Body of pancreas (tissue), 4 donors: ENCODE measurements at places on chromosomes 5 and 9.

DNA sequence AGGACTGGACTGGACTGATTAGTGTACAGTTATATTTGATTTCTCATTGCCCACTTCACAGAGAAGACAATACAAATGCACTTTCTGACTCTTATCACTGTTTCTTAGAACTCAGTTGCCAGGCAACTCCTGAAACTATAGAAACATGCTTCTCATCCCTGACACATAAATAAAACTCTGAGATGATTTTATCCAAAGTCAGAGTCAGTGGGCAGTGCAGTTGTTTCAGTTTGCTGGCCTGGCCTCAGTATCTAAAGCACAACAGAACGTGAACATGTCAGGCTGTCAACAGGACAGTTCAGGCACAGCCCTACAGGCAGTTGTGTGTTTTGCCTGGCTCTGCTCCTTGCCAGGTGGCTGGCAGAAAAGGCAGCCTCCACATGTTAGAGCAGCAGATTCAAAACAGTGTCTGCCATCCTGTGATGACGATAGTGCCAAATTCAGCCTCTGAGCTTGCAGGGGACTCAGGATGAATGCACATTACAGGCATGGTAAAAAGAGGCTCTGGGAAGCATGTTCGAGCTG is 65.1 kb upstream of the CCDC152 start:
- H3K4me3 ChIP-seq = no peak overlapping the region
- no peak for DNase-seq
- H3K27me3 ChIP-seq = no peaks in the 10 kb centered on the region
- no peaks in the 10 kb centered on the region for H3K36me3 ChIP-seq

DNA sequence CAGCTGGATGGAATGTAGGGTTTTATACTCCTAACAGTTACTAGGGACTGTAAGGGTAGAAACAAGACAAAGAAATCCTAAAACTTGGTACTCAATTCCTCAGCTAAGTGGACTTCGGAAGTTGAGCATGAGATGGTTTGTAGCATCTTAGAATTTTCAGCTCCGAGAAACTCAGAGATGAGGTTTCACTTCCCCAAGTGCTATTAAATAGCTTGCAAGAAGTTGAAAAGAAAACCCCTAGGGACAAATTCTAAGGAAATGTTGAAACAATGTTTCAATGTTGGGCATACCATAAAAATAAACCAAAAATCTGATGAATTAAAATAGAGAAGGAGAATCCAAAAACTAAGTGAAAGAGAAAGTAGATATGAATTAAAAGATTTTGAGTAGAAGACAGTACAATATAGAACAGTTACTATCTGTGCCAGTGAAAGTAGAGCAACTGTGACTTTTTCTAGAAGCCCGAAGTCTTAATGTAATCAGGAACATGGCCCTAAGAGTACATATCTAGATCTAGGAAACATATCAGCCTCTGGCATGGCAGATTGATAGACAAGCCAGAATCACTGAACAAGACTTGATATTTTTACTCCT is 308.6 kb upstream of the RGMB start:
- H3K36me3 ChIP-seq = no peaks in the 10 kb centered on the region
- no peaks in the 10 kb centered on the region for H3K27me3 ChIP-seq
- H3K27ac ChIP-seq = no peak overlapping the region
- no peaks in the 10 kb centered on the region for H3K4me1 ChIP-seq

GRCh38 chr9:107486674-107487520 is 2.7 kb downstream of the KLF4 start:
- peak; percentile 5 for DNase-seq
- no peaks in the 10 kb centered on the region for H3K36me3 ChIP-seq
- no peak overlapping the region for H3K27ac ChIP-seq
- H3K27me3 ChIP-seq = no peaks in the 10 kb centered on the region
- H3K4me3 ChIP-seq = no peak overlapping the region
- H3K4me1 ChIP-seq = peaks cover 43% of the 10 kb centered on the region

DNA sequence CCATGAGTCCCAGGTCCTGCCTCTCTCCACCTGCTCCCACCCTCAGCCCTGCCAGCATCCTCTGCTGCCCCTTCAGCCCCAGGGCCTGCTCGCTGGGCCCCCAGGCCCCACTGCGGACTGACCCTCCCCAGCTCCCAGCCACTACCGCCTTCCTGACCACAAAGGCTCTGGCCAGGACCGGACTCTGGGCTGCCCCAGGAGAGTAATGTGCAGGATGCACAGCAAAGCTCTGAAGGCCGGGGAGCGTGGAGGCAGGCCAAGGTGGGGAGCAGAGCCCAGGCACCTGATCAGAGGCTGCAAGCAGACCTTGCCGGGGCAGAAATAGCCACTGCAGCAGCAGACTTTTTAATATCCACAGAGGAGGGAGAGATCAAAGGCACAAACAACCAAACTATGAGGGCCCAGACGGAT is 27.9 kb downstream of the IPPK start:
- no peaks in the 10 kb centered on the region for H3K27me3 ChIP-seq
- H3K4me3 ChIP-seq = no peak overlapping the region
- DNase-seq = no peak
- H3K4me1 ChIP-seq = no peaks in the 10 kb centered on the region
- no peak overlapping the region for H3K27ac ChIP-seq

DNA sequence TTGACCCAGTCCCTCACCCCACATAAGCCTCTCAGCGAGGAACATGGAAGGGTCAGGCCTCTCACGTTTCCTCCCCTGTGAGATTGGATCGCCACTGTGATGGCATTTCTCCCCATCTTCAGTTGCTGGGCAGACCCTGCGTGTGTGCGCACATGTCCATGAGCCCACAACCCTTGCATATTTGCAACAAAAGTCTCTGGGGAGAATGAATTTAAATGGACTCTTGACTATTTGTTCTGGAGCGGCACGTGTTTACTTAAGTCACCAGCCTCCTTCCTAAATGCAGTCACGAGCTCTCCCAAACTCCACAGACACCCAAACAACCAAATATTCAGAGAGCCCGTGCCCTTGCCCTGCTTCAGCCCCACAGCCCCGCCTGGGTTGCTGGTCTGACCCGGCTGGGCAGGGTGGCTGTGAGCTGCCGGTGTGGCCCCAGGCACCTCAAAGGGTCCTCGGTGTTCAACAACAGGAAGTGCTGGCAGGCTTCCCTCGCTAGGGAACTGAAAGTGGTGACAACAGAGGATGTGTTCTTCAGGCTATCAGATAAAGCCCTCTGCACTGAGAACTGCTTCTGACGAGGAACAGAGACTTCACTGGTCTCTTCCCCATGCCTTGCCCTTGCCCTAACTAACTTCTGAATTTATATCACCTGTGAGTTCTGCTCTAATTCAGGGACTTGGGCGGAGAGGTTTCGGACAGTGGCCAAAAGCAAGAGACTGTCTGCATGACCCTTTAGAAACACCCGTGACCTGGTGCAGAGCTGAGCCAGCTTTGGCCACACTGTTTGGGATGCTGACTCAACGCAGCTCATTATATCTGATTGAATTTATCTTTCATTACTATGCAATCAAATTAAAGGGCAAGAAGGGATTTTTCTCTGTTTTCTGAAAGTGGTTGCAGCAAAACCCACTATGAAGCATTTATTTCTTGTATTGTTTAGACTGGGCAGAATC is 19.2 kb upstream of the CD180 start:
- H3K4me1 ChIP-seq = peaks cover 20% of the 10 kb centered on the region
- DNase-seq = peak; percentile 85
- H3K36me3 ChIP-seq = no peaks in the 10 kb centered on the region
- H3K27ac ChIP-seq = peak overlapping the region; percentile 36
- no peaks in the 10 kb centered on the region for H3K27me3 ChIP-seq
- H3K4me3 ChIP-seq = no peak overlapping the region

DNA sequence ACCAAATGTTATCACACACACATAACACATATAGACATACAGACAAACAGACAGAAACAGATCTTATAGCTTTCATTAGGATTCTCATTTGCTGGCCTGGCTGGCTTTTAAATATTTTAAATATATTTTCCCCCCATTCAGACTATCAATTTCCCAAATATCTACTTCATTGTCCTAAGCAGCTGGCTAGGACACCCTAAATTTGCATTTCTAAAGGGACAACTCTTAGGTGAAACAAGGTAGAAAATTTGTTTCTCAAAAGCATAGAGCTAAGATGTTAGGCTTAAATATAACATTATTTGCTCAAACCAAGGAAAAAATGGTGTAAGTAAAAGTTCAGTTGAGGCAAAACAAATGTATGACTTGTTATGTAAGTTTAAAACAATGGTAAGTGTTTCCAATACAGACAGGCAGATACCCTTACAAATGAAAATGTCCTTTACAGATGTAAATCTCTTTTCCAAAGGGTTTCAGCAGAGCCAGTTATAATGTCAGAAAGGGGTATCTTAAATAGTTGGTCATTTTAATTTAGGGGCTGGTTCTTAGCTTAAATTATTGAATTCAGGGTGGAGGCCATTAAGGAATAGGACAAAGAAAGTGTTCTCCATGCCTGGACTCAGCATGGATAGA is 522.8 kb downstream of the DMRTA1 start:
- DNase-seq = no peak
- H3K36me3 ChIP-seq = no peaks in the 10 kb centered on the region
- no peaks in the 10 kb centered on the region for H3K27me3 ChIP-seq
- H3K4me1 ChIP-seq = no peaks in the 10 kb centered on the region
- no peak overlapping the region for H3K27ac ChIP-seq
- no peak overlapping the region for H3K4me3 ChIP-seq

DNA sequence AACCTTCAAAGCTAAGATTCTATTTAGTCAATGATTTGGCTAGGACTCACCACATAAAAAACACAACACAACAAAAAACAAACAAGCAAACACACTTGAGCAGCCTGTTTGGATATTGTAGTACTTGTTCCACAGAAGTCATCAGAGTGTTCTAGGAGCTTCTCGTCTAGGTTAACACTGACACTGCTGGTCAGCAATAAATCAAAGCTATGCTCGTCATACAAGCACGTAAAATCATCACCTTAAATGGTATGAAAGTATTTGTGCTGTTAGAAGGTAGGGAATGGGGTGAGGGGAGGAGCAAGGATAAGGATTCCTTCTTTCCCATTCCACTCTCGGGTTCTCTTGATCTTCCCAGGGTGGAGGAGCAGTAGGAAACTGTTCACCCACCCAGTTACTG is 88.0 kb downstream of the ARL15 start:
- no peaks in the 10 kb centered on the region for H3K4me1 ChIP-seq
- no peak for DNase-seq
- H3K4me3 ChIP-seq = no peak overlapping the region
- no peaks in the 10 kb centered on the region for H3K36me3 ChIP-seq

- no peak overlapping the region for H3K4me3 ChIP-seq
- no peak for DNase-seq
- H3K4me1 ChIP-seq = peaks cover 10% of the 10 kb centered on the region
- no peaks in the 10 kb centered on the region for H3K36me3 ChIP-seq
- H3K27ac ChIP-seq = no peak overlapping the region
Observed at GRCh38 chr9:21029661-21030060, 1.8 kb downstream of the HACD4 start.

GRCh38 chr5:110769000-110769681 is 30.3 kb downstream of the SLC25A46 start:
- H3K27me3 ChIP-seq = no peaks in the 10 kb centered on the region
- H3K36me3 ChIP-seq = no peaks in the 10 kb centered on the region
- no peak for DNase-seq
- no peak overlapping the region for H3K4me3 ChIP-seq

GRCh38 chr5:53191548-53192165 is 82.1 kb upstream of the MOCS2 start:
- no peak overlapping the region for H3K4me3 ChIP-seq
- no peaks in the 10 kb centered on the region for H3K27me3 ChIP-seq
- DNase-seq = no peak
- no peaks in the 10 kb centered on the region for H3K36me3 ChIP-seq
